ELF-1 (cell line): ENCODE measurements at places on chromosomes 2 and 18.

DNA sequence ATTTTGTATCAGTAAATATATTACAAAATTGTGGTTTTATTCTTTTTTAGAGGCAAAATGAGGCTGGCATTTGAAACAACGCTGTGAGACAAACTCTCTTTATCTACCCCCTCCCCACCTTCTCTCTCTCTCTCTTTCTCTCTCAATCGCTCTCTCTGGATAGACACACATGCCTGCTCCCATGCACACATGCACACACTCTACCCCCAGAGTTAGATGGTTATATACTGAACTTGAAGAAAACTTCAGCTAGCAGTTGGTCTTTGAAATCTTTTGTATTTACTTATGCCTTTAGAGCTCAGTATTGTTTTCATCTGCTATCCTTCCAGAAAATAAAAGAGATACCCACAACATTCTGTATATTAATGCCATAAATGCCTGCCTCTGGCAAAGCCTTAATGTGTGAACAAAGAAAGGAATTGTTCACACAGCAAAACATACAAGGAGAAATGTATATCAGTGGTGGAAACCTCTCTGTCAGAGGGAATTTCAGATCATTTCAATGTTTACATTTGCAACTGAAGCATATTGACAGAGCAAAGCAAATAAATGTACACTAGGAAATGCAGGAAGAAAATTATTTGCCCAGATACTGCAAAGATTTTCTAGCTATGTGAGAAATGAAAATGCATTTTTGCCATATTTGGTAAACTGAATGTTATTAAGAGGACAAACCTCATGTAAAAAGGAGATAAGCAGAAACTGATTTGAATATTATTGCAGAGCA is 217.0 kb upstream of the UBE2E3 start:
- DNase-seq: no peak

- peak; percentile 82 for DNase-seq
Observed at GRCh38 chr18:78984941-78985784, 5.5 kb downstream of the SALL3 start.

DNA sequence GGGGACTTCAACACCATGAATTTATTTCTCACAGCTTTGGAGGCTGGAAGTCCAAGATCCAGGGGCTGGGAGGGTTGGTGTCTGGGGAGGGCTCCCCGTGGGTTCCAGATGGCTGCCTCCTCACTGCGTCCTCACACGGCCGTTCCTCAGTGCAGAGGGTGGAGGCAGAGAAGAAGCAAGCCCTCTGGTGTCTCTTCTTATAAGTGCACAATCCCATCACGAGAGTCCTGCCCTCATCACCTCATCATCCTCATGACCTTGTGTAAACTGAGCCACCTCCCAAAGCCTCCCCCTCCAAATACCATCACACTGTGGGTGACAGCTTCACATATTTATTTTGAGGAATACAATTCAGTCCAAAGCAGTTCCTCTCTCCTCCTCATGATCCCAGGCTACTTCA is 26.3 kb downstream of the TMEM163 start:
- DNase-seq: no peak

GRCh38 chr2:113602869-113603466 is 24.1 kb upstream of the RABL2A start:
- DNase-seq: no peak

- DNase-seq: no peak
Observed at GRCh38 chr2:173667014-173667413, 298.2 kb downstream of the SP3 start.

- no peak for DNase-seq
Observed at GRCh38 chr2:99085421-99085820, 56.1 kb upstream of the C2orf15 start.

DNA sequence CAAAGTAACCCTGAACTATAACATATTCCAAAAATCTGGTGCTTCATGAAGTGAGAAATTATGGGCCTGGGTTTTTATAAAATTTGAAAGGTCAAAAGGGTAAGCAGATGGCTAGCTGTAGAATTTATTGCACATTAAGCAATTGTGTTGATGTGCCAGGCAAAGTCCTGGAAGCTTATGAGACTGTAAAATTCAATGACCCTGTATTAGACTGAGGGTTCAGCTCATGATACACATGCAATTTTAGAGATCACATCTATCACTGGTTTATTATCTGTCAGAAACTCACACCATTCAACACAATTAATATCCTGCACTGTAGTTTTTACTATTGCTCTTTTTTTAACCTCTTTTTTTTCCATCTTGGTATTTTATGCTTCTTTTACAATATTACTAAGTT is 1162.6 kb upstream of the SLC39A10 start:
- no peak for DNase-seq

- DNase-seq: no peak
Observed at GRCh38 chr18:35348001-35348400, 3.8 kb upstream of the ZNF24 start.

DNA sequence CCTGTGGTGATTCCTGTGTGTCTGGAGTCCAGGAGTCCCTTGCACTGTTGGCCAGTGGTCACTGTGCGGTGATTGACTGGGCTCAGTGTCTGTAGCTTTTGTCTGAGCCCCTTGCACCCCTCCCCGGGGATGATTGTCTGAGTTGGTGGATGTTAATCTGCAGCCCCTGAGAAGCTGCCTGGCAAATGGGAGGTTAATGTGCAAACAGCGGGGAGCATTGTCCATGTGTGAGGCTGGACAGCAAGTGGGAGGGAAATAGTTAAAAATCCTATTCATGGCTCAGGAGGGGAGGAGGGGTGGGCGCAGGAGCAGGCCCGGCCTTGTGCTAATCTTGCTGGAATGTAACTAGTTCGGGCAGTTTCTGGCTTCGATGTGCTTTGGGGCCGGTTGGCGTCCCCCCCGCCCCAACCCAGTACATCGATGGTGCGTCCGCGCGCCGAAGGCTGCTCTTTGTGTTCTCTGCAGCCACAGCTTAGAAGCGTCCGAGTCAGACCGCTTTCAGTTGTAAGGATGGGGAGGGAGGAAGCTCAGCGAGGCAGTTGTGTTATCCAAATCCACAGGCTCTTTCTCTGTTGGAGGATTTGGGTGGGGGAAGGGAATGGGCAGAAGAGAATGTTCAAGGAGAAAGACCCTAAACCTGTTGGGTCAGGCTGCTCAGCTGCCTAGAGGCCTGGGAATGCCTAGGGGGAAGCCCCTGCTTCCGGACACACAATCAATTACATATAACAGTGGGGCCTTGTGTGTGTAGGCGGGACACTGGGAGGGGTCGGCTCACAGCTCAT is 71.8 kb downstream of the TGOLN2 start:
- DNase-seq: peak; percentile 98

- DNase-seq: no peak
Observed at GRCh38 chr2:239436076-239436475, 35.3 kb upstream of the HDAC4 start.

DNA sequence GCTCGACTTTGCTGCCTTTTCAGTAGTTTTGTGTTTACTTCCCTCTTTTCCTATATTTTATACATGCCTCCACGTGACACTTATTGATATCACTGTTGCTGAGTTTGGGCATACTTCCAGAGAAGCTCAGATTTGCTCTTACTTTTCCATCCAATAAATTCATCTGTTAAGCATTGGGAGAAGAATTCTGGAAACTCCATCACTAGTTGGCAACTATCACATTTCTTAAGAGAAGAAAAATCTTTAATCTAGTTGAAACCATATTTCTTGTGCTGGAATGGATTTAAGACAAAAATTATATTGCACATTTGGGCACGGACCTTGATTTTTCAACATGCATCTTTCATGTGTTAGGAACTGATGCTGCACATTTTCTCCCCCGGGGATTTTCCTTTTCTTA is 52.6 kb upstream of the CPO start:
- DNase-seq: no peak

- DNase-seq: peak; percentile 68
Observed at GRCh38 chr18:34223164-34223892, 1.4 kb downstream of the NOL4 start.

DNA sequence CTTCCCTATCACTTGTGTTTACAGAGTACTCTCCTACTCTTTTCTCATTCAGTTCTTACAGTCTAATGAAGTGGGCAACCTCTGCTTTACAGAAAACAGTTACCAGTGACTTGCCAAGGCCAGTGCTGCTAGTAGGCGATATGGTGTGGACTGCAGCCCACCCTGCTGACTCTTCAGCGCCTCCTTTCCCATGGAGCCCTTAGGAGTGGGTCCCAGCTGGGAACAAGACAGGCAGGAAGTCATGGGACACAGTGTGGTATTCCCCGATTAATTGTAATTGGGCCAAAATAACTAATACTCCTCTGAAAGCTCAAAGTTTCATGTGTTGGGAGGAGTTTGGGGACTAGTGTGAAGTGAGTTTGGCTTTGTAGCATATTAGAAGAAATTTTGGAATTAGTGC is 120.1 kb upstream of the EML6 start:
- no peak for DNase-seq

- DNase-seq: no peak
Observed at GRCh38 chr2:152497481-152498052, 162.6 kb downstream of the FMNL2 start.

GRCh38 chr2:89842180-89842908 is 1150.9 kb downstream of the RPIA start:
- no peak for DNase-seq
